Kidney (tissue), 22 donors: ENCODE measurements at places on chromosomes 2 and 18. TPM values are rescaled to one million over a fixed set of nuclear protein-coding genes. Genes with fewer than 3 reads are reported as not detected.

- no peak overlapping the region for H3K27ac ChIP-seq
- peaks cover 42% of the 10 kb centered on the region for H3K36me3 ChIP-seq
- H3K4me3 ChIP-seq: no peak overlapping the region
- H3K27me3 ChIP-seq: no peaks in the 10 kb centered on the region
- no peaks in the 10 kb centered on the region for H3K4me1 ChIP-seq
- no peak for DNase-seq
These were observed 18.0 kb downstream of the RMC1 start for GRCh38 chr18:23521271-23521670.

The LRRTM1 gene
- 0.09 TPM for total RNA-seq

DNA sequence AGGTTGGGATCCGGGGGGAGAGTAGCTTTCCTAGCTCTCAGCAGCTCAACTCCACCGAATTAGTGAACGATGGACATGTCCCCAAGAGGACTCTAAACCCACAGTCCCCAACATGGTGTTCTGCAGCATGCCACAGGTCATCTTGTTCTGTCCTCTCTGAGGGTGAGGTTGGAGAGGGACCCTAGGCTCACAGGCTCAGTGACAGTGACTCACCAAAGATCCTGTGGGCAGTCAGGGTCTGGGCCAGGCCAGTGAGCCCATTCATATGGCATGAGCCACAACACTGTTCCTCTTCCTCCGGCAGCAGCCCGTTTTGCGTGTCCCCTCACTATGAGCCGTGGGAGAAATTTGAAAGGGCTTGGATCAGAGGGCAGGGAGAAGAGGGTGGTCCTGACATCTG is 2.8 kb upstream of the SLC20A1 start:
- H3K36me3 ChIP-seq: peaks cover 3% of the 10 kb centered on the region
- H3K27me3 ChIP-seq: no peaks in the 10 kb centered on the region
- H3K4me1 ChIP-seq: peaks cover 8% of the 10 kb centered on the region
- no peak overlapping the region for H3K4me3 ChIP-seq

- no peaks in the 10 kb centered on the region for H3K4me1 ChIP-seq
- no peaks in the 10 kb centered on the region for H3K27me3 ChIP-seq
- no peaks in the 10 kb centered on the region for H3K36me3 ChIP-seq
- no peak overlapping the region for H3K4me3 ChIP-seq
These were observed 126.0 kb upstream of the KLF7 start for GRCh38 chr2:207291625-207292252.

GRCh38 chr18:13185675-13186198 is 32.8 kb upstream of the LDLRAD4 start:
- no peaks in the 10 kb centered on the region for H3K27me3 ChIP-seq
- H3K36me3 ChIP-seq: no peaks in the 10 kb centered on the region
- no peaks in the 10 kb centered on the region for H3K4me1 ChIP-seq
- H3K27ac ChIP-seq: no peak overlapping the region
- no peak for DNase-seq
